SW480 (cell line): ENCODE measurements at places on chromosomes 4 and X.

- DNase-seq = no peak
These were observed at the start of gene MAGEB18 for GRCh38 chrX:26138274-26138673. Gene MAGEB18 (plus strand): TSS chrX:26138343. CDS start chrX:26138986, 643 bp downstream.

DNA sequence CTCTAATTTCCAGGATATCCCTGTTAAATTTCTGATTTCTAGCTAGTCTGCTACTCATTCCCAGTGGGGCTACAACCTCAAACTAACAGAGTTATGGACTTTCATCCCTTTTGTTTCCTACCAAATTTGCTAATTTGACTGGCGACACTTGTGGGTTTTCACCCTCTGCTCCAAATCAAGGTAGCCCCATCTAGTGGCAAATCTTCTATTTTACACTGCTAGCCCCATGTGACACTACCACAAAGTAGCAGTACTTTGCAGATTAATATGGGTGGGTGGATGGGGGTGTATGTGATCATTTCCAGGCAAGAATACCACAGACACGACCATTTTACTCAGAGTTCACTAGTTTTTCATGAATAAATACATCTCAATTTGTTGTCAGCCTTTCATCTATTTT lies 150.3 kb downstream of the MSL3 start:
- DNase-seq = peak; percentile 2

DNA sequence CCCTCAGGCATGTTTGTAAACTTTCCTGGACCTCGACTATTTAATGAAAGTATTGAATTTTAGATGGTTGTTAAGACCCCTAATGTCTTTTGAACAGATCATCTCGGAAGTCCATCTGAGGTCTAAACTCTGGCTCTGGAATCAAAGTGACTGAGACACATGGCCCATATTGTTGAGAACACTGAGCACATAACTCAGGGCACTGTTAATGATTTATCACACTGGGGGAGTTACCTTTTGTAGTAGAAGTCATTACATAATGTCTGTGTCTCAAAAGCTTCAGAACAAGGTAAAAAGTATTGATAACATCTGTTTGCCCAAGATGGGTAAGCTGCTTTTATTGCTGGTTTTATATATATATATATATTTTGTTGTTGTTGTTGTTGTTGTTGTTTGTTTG lies 103.4 kb upstream of the HS3ST1 start:
- DNase-seq = no peak

GRCh38 chr4:108662629-108663028 lies 12.2 kb downstream of the OSTC start:
- no peak for DNase-seq

GRCh38 chrX:24662352-24662751 lies 15.2 kb upstream of the PCYT1B start:
- no peak for DNase-seq

GRCh38 chrX:17488036-17488435 lies 113.0 kb downstream of the NHS start:
- DNase-seq = no peak

GRCh38 chr4:173019664-173020063 lies 148.9 kb upstream of the GALNT7 start:
- DNase-seq = no peak

DNA sequence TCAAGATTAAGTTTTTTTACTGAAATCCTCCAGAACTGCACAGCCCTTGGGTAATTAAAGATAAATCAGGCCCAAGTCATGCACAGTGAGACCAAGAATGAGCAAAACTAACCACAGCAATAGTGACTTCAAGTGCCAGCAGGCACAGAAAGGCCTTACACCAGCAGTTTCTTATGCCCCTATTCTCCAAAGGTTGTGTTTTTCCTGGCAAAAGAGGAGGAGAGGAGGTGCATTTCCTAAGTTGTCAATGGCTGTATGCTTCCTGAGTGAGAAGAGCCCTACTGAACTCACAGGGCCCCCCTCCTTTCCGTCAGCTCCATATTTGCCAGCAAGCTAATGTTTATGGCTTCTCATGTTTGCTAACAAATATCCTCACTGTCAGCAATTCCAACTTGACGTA lies 418.7 kb upstream of the INTU start:
- no peak for DNase-seq

GRCh38 chrX:119399772-119400101 lies 601 bp downstream of the SLC25A43 start:
- DNase-seq = no peak

GRCh38 chr4:141132709-141133145 lies 542 bp downstream of the RNF150 start:
- DNase-seq = no peak

GRCh38 chrX:53318766-53319353 lies 37.5 kb upstream of the IQSEC2 start:
- DNase-seq = no peak

GRCh38 chr4:184817494-184818215 lies 8.1 kb downstream of the ACSL1 start:
- no peak for DNase-seq

DNA sequence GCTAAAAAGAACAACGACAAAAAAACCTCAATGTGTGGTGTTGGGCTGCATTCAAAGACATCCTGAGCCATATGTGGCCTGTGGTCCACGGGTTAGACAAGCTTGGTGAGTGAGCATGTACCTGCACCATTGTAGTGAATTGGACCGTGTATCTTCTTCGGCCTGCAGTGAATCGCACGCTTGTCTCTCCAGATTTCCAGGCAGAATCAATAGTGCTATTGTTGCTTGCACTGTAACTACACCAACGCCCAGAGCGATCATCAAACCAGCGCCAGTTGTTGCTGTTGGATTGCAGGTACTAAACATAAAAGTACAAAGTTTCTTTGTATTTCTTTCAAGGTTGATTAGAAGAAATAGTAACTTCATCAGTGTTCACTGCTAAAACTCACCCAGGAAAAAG lies 101.6 kb downstream of the HUWE1 start:
- no peak for DNase-seq

DNA sequence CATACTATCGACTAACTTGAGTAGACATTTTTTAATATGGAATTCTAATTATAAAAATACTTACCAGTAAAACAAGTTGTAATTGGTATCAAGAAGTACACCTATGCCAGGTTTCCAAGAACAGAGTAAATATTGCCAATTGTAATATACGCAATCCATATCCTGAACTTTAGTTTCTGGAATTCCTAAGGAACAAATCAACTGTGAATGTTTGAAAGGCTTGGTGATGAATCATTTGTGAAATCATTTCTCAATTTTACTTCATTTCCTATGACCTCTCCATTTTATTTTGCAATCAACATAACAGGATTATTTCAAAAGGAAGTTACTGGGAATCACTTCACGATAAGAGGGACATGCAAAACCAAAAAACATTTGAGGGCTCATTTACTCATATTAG lies 3.7 kb downstream of the IL13RA2 start:
- DNase-seq = no peak

GRCh38 chrX:153853180-153853901 lies 23.0 kb upstream of the PDZD4 start:
- no peak for DNase-seq

DNA sequence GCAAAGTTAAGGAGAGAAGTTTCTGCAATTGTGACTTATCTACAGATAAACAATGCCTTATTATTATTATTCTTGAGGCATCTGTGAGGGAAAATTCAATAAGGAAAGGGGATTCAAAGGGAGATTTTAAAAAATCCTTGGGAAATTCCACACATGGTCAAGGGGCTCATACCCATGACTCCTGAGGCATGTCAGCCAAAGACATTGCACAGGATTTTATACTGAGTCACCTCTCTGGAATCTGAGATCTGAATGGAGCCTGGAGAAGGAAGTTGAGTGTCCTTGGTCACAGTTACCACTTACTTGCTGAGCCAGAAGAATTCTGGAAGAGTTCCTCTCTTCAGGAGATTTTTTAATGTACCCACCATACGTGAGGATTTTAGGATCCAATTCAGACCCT lies 14.4 kb upstream of the CXCL8 start:
- DNase-seq = no peak

DNA sequence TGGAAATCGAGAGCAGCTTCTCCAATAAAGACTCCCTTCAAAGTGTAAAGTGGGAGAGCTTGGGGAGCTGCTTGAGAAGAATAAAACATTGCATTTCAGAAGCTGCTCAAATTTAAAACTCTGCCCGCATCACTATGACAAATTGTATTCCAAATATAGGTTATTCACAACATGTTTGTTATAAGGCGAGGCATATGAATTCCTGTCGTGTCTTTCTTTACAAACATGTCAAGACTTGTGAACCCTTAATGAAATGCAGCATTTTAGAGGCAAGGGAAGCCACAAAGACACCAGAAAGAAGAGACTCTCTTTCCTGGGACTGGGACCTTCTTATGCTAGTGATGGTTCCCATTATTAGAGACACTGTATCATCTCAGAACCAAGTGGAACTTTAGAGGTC lies 311.2 kb downstream of the DHX15 start:
- DNase-seq = no peak

DNA sequence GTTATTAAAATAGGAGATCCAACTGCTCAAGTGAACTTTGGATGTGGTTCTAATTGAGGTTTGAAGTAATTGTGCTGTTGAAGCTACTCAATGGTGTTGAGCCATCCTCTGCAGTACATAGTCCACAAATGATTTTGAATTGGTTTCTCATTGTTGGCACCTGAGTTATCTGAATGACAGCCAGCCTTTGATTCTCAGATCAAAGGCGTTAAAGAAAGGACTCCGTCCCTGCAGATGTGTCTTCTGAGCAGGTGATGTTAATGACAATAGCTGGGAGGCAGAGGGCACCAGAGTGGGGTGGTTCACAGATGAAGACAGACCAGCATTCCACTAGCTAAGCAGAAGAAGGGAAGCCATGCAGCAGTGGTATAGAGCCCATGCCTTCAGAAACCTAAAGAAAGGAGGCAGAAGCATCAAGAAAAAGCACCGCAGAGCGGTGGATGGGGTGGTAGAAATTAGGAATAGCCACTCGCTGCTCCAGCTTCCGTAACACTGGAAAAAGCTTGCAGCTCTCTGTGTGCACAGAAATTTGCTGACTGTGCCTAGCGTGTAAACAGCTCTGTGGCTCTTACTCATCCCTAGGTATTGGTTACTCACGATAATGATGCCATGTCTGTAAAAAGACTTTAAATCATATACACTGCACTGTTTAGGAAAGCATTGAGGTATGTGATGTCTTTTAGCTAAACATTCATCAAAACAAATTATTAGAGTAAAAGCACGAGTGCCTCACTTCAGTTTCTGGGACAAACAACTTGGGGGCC lies 79.2 kb upstream of the CLCN4 start:
- DNase-seq = peak; percentile 60

DNA sequence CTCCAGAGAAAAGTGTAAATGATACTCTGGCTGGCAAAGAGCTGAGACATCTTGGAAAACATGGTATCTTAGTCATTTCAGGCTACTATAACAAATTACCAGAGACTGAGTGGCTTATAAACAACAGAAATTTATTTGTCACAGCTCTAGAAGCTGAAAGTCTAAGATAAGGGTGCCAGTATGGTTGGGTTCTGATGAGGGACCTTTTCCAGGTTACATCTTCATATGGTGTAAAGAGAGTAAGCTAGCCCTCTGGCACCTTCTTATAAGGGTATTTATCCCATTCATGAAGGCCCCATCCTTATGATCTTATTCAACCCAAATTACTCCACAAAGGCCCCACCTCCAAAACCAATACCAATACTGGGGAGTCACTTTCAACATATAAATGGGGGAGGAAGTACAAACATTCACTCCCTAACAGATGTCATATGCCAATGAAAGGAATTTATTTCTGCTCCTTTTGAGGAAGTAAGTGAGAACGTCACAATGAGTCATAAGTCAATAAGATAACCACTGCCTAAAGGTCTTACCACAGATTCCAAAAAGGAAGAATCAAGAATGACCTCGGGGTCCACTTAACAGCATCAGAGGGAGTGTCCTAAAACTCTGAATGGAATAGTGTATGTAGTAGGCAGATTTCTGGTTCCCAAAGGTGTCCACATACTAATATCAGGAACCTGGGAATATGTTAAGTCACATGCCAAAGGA lies 246.6 kb downstream of the OPHN1 start:
- peak; percentile 3 for DNase-seq

GRCh38 chr4:1600811-1601532 lies 83.1 kb downstream of the FAM53A start:
- DNase-seq = no peak

DNA sequence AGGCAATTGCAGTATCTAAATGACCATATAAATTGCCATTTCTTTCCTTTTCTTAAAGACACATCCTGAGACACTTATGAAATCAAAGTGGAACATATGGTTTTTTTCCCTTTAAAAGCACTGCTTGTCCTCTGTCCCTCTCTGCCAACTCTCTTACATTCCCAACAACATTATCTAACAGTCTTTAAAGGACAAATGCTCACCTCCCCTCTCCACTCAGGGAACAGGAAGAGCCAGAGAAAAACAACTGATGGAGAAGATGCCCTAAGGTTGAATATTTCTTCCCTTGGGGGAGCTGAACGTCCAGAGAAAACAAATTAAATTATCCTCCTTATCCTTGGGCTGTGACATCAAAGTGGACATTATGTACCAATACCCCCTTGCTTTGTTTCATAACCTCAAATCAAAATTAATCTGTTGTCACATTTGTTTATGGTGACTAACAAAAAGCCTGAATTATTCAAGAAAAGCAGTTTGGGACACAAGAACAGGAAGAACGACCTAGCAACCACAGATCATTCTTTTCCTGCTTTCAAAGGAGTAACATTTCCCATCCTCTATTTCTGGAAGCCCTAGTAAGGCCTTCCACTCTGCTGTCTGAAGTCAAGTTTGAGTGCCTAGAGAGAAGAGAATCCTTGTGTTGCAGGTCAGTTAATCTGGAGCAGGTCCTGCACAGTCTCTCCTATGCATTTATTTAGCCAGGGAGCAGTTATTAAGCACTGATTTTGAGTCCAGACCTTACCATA lies 52.6 kb upstream of the PAGE1 start:
- DNase-seq = no peak

GRCh38 chrX:129653971-129654651 lies 645 bp downstream of the APLN start:
- peak; percentile 30 for DNase-seq

DNA sequence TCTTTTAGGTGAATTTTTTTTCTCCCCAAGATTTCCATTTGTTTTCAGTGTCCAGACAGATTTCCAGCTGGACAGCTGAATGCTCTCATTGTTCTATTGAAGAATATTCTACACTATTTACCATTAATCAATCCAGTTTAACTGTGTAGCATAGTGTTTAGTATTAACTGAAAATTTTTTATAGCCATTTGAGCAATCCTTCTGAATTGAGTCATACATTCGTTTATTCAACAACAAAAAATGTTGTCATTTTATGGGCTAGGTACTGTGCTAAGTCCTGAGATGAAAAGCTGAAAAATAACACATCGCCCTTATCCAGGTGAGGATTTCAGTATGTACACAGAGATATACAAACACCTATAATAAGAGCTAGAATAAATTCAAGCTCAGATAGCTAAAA lies 223.3 kb downstream of the COL25A1 start:
- DNase-seq = no peak

- DNase-seq = no peak
These were observed 953.9 kb upstream of the PCDH10 start for GRCh38 chr4:132195176-132195575.

DNA sequence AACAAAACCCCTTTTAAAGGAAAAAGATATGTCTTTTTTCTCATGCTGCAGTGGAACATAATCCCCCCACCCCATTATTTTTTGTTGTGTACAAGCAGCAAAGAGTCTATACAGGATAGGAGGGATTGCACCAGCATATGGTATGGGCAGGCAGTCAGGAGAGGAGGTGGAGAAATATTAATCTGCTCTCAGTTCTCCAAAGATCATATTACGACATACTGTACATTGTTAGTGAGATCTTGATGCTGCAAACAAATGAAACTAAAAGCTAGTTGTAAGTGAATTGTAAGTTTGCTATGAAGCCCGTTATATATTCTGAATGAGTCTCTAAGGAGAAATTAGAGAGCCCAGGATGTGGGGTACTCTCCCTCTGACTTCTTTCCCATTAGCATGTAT lies 75.3 kb downstream of the RAPGEF2 start:
- no peak for DNase-seq
